NCI-H1105 treated with DMSO at 0.1 percent for 48 hours (cell line): ENCODE measurements at places on chromosomes 1 and 21.

GRCh38 chr1:233281711-233282581, 13.6 kb downstream of the PCNX2 start:
- DNase-seq = no peak

GRCh38 chr1:153578936-153579335, 13.3 kb upstream of the S100A2 start:
- no peak for DNase-seq

DNA sequence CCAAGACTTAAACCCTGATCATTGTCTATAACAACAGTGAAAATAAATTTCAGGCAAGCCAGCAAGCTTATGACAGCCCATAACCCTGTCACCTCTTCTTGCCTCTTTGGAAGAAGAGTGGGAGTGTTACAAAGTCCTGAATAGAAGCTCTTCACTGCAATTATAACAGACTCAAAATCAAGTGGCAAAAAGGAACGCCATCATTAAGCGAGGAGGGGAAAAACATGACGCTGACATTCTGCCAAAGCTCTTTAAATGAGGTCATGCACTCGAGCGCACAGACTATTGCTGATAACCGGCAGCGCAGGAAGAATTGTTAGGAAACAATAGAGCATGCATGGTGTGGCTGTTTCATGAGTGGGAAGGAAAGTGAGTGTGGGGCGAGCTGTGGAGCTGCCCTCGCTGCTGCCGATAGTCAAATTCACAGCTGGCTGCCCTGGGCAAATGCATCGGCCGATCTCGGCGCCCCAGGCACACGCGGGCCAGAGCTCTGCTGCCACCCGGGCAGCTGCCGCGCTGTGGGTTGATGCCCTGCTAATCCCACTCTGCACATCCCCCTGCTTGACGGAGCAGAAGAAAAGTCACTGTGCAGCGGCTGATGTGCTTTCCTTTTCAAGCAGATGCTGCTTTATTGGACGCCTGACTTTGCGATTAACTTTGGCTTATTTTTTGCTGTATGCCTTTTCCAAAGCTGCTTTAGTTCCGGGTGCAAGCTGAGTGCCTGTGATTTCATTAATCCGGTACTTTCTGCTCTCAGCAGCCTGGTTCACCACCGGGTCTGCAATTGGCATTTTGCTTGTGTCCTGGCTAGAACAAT, 102.4 kb upstream of the ST6GALNAC5 start:
- peak; percentile 97 for DNase-seq

- no peak for DNase-seq
Measured at GRCh38 chr1:207286786-207287468, 34.6 kb upstream of the CD55 start.

DNA sequence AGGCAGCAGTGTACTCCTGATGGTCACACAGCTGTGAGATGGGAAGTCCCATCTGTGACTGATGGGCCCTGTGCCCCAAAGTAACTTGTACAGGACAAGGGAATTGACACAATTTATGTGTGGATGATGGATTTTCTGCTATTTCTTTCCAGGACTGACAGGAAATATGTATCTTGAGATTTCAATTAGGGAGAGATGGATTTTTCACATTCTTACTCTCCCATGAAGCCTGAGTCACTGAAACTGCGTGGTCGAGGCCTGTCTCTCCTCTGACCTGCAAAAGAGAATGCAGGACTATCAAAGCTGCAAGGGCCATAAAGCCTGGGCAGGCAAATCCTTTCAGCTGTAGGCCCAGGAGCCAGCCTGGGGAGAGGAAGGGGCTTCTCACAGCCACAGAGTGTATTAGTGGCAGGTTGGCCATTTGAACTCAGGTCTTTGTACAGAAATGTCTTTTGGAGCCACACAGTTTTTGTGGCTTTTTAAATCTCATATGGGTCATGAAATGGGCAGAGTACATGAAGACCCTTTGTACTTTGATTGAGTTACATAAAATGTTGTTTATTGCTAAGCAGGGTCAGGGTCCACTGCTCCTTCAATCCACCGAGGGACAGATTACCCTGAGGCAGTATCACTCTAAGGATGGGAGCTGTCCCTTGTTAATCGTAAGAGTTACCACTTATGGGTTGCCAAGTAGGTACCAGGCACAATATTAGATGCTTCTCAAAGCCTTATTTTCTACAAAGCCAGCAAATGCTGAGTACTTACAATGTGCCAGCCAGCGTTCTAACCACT, 14.8 kb downstream of the ALX3 start:
- no peak for DNase-seq

DNA sequence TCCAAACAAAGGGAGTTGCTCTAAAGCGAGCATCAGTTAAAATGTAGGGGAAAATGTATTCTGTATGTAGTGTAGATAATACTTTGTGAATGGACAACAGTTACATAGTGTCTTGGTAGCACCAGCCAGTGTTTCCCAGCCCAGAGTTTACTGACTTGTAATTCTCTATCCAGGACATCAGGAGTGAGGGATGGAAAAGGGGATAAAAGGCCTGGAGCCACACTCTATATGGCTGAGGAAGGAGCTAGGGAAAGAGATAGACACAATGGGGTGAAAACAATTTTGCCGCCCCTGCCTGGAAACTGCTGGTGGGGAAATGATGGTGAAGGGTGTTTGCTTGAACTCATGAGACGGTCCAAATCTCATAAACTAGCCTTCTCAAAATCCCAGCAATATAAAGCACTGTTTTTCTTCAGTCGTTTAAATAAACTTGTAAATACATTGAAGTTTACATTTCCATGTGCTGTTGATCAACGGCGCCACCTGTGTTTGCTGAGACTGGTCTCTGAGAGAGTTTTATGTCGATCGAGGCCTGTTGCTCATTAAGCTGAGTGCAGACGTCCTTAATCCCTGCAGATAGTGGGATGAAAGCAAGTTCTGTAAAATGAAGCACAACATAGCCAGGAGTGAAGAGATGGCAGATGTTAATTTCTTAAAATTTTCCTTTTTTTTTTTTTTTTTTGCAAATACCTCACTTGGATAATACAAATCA, 27.9 kb upstream of the AGO1 start:
- no peak for DNase-seq
